ENCODE measurements at places on chromosomes 6 and 20.

GRCh38 chr6:36155662-36156061 lies 25.3 kb downstream of the MAPK13 start:
- no peak for DNase-seq

GRCh38 chr20:24986436-24987015 lies 6.0 kb downstream of the APMAP start:
- no peak for DNase-seq

GRCh38 chr6:24252280-24252679 lies 105.6 kb downstream of the DCDC2 start:
- no peak for DNase-seq

GRCh38 chr6:168123165-168123911 lies 44.3 kb upstream of the FRMD1 start:
- DNase-seq: no peak

GRCh38 chr6:160132297-160132637 lies 10.7 kb downstream of the SLC22A1 start:
- DNase-seq: no peak

DNA sequence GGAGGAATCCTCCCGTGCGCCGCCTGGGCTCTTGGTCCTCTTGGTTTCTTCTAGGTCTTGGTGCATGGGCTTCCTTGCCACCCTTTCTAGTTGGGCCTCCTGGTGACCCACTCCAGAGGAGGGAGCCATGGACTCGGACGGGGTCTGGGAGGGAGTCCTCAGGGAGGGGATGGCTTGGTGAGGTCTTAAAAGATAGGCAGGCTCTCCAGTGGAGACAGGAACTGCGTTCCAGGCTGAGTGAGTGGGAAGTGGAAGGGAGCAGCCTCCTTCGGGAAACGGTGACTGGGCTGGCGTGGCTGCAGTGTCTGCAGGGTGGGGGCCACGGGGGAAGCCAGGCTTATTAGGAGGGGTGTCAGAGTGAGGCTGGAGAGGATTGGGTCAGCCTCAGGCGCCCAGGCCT lies 152.8 kb downstream of the GRM4 start:
- DNase-seq: no peak

DNA sequence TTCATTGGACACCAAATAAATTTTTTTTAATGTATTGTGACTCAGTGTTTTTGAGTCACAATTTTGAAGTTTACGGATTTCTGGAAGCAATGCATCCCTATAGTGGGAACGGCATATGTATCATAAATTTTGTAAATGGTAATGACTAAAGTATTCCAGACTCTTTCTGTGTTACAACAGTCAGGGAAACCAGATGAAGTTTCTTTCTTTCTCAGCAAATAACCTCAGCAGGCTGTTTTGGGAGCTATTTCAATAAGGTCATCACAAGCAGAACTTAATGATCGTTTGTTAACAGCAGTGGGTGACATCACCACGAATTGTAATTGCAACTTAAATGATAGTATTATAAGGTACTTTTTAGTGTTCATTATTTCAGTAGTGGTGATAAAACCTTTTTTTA lies 52.0 kb downstream of the HIVEP1 start:
- no peak for DNase-seq

DNA sequence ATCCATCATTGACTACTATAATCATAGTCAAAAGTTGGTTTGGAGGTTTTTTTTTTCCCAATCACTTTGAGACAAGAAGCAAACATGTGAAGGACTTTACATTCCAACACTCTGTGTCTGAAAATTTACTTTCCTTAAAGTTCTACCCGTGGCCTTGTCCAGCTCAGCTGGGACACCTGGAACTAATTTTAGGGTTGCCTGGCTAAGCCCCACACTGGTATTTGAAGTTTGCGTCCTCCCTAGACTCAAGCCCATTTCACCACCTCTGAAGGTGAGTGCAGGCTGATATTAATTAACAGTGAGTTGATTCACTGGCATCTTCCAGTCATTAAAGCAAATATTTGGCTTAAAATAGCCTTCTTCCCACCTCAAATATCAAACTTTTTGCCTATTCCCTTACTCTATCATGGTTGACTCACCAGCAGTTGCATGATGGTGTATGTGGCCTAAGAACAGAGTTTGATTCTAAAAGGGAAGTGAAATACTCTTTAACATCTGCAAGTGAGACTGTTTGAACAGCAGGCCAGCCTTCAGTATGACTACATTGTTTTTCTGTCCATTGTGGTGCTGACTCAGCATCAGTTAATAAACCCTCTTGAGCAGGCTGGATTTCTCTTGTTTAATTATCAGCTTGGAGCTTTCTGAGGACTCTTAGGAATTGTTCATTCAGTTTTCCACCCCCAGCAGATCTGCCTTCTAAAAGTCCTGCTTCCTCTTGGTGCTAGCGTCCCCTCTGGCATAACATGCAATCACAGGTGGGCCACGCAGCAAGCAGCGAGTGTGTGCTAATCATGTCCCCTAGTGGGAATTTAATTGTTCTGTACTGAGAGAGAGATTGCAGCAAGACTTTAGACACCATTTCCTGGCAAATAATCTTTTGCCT lies 1.8 kb upstream of the PRDM1 start:
- DNase-seq: peak; percentile 93

DNA sequence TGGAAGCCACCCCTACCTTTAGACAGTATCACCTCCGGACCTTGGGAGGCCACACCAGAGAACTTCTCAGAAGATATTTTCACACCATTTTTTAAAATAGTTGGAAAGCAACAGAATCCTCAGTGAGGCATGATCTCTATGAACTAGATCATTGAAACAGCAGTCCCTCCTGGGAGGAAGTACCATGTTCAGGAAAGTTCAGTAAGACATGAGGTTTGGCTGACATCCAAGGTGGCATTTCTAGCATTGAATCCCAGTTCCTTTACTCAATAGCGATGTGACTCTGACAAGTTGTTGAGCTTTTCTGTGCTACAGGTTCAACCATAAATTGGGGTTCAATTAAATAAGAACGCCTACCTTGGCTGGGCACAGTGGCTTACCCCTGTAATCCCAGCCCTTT lies 169.0 kb downstream of the TBC1D7 start:
- no peak for DNase-seq

DNA sequence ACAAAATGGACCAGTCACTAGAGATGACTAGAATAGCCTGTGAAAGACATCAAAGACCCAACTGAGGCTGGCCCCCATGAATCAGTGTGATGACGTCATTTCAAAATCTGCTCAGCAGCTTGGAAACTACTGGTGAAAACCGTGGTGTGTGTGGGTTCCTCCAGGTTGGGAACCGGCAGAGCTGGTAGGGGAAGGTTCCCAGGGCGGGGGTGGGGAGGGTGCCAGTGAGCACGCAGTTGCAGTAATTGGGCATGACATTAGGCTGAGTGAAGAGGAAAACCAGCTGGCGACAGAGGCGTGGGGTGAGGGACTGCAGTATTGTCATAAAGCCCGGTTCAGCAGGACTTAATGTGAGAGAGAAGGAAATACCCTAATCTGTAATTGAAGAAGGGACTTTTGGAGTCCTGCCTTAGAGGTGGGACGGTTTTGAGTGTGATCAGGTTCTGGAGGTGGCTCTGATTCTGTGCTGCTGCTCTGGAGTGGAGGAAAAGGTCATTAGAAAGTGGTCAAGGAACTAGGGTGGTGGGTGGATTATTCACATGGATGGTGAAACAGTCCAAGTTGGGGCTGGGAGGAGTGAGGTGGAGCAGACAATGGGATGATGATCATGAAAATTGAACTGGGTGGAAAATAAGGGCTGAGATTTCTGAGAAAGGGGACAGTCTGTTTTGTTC lies 52.0 kb upstream of the MTHFD1L start:
- DNase-seq: no peak

DNA sequence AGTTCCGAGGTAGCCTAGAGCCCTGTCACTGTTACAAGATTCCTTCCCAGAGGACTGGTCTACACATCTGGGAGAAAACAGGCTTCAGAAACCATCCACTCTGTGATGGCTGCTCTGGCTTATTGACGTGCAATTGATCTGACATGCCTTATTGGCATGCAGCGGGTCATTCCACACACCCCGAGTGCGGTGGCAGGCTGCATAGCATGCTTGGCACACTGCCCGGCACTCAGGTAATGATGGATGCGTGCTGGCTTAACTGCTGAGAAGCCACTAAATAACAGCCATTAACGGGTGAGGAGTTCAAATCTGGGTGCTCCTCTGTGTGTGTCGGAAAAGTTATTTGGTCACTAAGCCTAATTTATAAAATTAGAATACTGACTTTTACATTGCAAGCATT lies 67.9 kb upstream of the CDH4 start:
- DNase-seq: no peak
